ENCODE measurements at places on chromosomes 5 and 9.
A peak's percentile ranks its signal among the peaks of the same experiment; 100 is the strongest.

GRCh38 chr5:13207112-13207511, 737.4 kb downstream of the DNAH5 start:
- DNase-seq: no peak

GRCh38 chr9:101028346-101029314, at the start of gene PLPPR1:
PLPPR1 (plus strand) TSS chr9:101028727.
- no peak for DNase-seq

GRCh38 chr5:133962131-133962530, 6.3 kb downstream of the C5orf15 start:
- DNase-seq: no peak

- no peak for DNase-seq
These were observed 760 bp downstream of the ALDH1B1 start for GRCh38 chr9:38393128-38393796.

- DNase-seq: no peak
These were observed 47.7 kb downstream of the PWWP2A start for GRCh38 chr5:160071516-160071915.

DNA sequence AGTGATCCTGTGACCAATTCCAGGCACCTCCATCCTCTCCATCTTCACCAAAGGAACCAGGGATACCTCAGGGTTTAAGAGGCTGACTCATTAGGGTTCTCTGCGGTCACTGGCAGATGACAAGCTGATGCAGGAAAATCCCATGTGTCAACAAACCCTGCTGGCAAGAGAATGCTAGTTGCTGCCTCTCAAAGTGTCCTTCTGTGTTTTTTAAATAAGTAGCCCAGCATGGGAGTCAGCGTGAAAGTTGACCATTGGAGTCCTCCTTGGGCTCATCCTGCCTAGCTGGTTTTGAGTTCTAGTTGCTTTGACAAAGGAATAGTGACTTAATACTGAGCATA, 200.2 kb downstream of the SLIT3 start:
- DNase-seq: no peak

DNA sequence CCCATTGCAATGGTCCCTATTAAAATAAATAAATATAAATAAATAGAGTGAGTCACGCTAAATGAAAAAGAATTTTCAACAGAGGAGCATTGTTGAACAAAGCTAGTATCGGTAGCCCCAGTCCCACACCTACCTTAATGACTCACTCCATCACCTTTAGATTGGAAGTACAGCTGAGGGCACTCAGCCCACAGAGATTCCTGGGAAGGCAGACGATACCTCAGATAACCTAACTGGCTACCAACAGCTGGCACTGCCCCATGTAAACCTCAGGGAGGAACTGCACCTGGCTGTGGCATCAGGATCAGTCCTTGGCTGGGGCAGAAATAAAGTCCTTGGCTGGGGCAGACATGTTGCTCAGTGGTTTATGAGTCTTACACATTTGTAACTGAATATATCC, 49.3 kb downstream of the SPRY4 start:
- DNase-seq: no peak

- DNase-seq: no peak
These were observed 22.5 kb upstream of the C9orf72 start for GRCh38 chr9:27595733-27596132.

- DNase-seq: no peak
These were observed 28.8 kb downstream of the SPOCK1 start for GRCh38 chr5:137470111-137470920.

GRCh38 chr5:159746707-159747106, 169.6 kb upstream of the ADRA1B start:
- no peak for DNase-seq

GRCh38 chr5:123105864-123106263, 16.8 kb downstream of the PRDM6 start:
- no peak for DNase-seq

GRCh38 chr9:108130905-108131304, 641.3 kb upstream of the KLF4 start:
- DNase-seq: no peak

DNA sequence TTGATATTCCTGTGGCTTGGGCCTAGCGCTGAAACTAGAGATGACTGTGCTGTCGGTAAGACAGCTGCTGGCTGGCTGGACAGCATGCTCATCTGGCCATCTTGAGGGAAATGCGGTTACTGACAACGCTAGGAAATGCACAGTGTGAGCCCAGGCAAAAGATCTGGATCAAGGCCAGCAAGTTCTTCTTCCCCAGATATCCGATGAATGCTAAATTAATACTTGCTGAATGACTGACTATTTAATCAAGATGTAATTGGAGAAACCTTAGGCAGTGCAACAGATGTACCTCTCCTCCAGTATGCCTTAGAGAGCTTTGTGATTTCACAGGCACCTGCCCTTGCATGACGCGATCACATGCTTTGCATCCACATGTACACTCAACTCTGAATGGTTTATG, 659.1 kb downstream of the EFNA5 start:
- DNase-seq: no peak

- DNase-seq: no peak
These were observed 46.2 kb upstream of the PWWP2A start for GRCh38 chr5:160165137-160166068.

GRCh38 chr5:15558240-15558639, 58.3 kb downstream of the FBXL7 start:
- DNase-seq: no peak

GRCh38 chr5:87787625-87788256, 375.0 kb upstream of the CCNH start:
- DNase-seq: no peak

DNA sequence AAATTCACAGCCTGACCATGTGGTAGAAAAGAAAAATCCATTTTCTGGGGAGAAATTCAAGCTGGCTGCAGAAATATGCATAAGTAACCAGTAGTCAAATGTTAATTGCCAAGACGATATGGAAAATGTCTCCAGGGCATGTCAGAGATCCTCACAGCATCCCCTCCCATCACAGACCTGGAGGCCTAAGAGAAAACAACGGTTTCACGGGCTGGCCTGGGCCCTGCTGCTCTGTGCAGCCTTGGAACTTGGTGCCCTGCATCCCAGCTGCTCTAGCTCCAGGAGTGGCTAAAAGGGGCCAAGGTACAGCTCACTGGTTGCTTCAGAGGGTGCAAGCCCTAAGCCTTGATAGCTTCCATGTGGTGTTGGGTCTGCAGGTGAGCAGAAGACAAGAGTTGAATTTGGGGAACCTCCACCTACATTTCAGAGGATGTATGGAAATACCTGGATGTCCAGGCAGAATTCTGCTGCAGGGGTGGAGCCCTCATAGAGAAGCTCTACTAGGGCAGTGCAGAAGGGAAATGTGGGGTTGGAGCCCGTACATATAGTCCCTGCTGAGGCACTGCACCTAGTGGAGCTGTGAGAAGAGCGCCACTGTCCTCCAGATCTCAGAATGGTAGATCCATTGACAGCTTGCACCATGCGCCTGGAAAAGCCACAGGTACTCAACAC, 49.7 kb downstream of the PTBP3 start:
- no peak for DNase-seq

DNA sequence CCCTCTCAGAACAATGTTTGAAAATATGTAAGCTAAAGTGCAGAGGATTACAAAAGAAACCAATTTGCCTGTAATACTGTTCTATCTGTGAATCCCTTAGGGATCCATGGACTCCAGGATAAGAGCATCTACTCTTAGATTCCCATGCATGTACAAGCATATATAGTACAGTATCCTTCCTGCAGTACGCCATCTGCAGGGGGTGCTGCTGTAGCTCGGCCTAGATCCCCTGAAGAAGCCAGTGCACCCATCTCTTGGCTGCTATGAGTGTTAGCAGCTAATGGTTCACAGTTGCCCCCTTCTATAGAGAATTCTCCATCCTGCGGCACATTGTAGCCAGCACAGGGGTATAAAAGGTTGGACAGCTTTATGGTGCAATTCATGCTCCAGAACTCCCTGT, 61.8 kb upstream of the SLC30A5 start:
- DNase-seq: no peak

DNA sequence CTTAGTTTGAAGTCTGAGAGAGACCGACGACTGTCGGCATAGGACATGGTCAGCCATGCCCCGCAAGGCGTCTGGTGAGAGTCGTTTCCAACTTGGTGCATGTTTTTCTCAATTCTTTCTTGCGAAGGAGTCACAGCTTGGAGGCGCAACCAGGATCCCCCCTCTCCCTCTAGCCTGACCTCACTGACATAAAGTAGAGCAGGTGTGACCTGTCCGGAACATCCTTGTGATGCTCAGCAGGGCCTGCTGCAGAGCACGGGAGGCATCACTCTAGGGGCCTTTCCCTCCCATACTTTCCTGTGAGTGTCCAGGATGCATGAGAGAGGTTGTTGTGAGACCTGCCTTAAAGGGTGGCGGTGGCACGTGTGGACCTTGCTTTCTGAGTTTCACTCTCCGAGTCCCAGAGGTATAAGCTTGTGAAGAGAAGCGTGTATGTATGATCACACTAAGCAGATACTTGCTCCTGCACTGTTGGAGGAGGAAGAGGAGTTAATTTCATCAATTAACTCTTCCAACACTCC, 5.0 kb downstream of the TENT4A start:
- no peak for DNase-seq

- DNase-seq: peak; percentile 13
These were observed 13.3 kb downstream of the SLC25A46 start for GRCh38 chr5:110751902-110752762.

DNA sequence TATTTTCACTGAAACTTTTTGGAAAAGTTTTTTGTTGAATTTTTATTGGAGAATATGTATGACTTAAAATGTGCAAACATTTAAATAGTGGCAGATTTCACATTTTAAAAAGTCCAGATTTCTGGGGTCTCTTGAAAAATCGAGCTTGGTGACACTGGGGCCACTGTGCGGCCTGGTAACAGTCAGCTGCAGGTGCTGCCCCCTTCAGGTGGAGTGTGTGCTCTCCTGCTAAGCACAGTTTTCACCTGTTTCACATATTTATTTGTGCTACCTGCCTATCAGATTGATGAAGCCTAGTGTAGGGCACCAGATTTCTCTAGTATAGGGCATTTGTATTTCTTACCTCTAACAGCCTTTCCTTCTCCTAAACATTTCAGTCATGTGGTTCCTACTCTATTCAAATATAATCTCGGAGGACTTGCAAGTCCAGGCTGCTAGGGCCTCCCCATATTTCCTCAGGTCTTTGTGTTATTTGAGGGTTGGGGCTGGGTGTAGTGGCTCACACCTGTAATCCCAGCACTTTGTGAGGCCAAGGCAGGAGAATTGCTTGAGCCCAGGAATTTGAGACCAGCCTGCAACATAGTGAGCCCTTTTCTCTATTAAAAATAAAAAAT, 95.8 kb upstream of the KLF9 start:
- no peak for DNase-seq

- DNase-seq: no peak
These were observed 103.2 kb downstream of the GPBP1 start for GRCh38 chr5:57277085-57277484.

DNA sequence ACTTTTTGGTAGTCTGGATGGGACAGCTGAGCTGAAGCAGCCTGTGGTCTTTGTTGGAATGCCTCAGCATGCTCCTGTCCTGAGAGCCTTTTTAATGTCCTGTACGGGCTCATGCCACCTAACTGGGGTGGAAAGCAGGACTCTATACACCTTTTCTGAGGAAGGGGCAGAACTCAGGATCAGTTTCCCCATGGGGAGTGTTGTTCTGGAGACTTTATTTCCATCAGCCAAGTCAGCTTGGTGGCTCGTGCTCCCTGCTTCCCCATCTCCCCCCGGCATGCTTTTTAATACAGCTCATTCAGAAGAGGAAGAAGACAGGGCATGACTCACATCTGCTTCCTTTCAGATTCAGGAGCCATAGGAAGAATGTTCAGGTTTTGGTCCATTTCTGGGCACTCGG, 5.1 kb upstream of the SEPTIN8 start:
- DNase-seq: no peak

- no peak for DNase-seq
These were observed 6.0 kb upstream of the AQP3 start for GRCh38 chr9:33453286-33453860.

- no peak for DNase-seq
These were observed 1325.0 kb upstream of the DMAC1 start for GRCh38 chr9:9124616-9125015.

GRCh38 chr5:150461231-150461630, 11.7 kb upstream of the RPS14 start:
- DNase-seq: no peak

DNA sequence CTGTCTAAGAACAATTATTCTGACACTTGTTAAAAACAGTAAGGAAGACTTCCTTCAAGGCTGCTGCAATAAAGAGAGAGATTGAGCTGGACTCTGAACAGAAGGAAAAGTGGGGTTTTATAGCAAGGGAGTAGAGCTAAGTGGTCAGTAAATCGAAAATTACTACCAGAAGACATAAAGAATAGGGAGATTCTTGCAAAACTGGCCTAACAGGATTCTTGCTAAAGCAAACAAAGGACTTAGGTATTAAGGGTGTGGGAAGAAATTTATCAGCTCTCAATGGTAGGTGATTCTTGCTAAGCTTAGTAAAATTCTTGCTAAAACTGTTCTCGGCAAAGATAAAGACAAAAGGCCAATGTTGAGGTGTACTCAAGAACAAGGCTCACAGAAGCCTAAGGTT, 300.5 kb downstream of the SLCO4C1 start:
- DNase-seq: no peak

DNA sequence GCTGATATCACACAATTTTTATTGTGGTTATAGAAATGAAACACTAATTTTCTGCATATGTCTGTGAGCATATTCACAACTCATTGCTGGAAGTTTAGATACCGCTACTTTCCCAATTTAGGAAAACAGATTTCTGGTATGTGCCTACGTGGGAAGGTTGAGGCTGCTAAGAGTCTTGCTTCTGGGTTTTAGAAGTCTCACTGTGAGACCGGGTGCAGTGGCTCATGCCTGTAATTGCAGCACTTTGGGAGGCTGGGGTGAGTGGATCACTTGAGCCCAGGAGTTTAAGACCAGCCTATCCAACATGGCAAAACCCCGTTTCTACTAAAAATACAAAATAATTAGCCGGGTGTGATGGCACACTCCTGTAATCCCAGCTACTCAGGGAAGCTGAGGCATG, 39.6 kb downstream of the UBAP1 start:
- DNase-seq: no peak

DNA sequence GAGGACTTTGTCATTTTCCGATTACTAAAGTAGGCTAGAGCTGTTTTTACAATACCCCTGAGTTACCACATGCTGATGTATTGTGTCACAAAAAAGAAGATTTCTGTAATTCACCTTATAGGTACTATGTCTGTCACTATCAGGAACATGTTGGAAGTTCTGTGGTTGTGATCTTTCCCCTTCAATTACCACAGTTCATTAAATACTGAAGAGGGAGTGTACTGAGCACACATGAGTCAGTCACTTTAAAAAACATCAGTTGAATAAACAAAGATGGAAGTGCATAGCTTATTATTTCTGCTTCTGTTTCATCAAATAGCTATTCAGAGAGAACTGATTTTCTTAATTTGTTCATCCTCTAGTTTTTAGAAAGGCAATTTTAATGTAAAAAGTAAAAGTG, 31.7 kb downstream of the AP3S1 start:
- DNase-seq: no peak

DNA sequence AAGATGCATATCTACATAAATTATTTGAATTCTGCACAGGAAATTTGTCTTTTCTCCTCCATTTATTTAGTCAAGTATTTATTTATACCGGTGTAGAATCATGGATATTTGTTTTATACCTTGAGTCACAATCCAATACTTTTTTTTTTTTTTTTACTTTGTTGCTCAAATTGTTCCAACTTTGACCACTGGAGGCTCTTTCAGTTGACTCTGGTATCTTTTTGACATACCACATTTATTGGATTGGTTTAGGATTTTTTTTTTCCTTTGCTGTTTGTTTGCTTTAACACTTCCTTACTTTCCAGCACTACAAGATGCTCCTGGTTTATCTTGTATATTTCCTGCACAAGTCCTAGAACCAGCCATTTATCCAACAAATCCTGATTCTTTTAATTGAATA, 543.1 kb upstream of the RIOK2 start:
- no peak for DNase-seq

- peak; percentile 12 for DNase-seq
These were observed 7.3 kb upstream of the BARHL1 start for GRCh38 chr9:132575005-132575609.
